DMS53 (cell line): ENCODE measurements at places on chromosomes 16 and 17.

DNA sequence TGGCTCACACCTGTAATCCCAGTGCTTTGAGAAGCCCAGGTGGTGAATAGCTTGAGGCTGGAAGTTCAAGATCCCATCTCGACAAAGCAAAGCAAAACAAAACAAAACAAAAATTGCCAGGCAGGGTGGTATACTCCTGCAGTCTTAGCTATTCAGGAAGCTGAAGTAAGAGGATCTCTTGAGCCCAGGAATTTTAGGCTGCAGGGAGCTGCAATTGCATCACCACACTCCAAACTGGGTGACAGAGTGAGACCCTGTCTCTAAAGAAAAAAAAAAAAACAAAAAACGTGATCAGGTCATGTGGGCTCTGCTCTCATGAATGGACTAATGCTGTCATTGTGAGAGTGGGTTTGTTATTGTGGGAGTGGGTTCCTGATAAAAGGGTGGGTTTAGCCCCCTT lies 409.1 kb downstream of the NPIPA7 start:
- DNase-seq: no peak

GRCh38 chr16:75792771-75793492 lies 66.6 kb upstream of the CPHXL start:
- DNase-seq: no peak

DNA sequence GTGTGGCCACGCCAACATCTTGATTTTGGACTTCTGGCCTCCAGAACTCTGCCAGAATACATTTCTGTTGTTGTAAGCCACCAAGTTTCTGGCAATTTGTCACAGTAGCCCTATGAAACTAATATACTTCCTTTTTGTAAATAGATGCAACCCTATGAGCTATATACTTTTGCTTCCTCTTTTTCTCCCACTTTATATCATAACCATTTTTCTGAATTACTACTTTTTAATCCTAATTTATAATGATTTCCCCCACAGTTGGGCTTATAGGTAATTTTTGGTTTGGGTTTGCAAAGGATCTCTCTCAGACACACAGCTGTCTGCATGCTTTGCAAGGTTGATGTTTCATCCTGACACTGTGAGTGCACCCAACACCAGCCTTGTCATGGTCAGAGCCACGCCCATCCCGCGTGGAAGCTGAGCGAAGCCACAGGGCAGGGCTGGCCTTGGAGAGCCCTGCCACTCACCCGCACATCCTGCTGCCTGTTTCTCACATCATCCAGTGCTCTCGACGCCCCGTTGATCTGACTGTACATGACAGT lies 5.8 kb downstream of the TRIM25 start:
- DNase-seq: peak; percentile 7

DNA sequence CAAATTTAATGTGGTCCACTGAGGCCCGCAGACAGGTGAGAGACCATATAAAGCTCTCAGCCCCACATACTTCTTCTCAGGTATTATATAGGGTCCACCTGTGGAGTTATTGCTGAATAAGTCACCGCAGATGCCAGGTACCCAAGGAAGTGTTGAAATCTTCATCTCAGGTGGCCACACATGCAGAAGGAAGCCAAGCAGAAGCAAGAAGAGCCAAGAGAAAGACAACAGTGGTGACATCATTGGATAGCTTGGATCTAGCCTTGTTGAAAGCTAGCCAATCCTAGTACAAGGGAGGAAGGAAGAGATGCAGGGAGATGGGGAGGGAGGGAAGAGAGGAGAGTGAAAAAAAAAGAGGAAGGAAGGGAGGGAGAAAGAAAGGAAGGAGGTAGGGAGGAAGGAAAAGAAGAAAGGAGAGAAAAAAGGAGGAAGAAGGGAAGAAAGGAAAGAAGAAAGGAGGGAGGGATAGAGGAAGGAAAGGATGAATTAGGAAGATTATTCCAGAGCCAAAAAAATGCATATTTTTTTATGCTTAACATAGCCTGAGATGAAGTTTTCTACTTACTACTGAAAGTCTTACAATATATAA lies 12.5 kb downstream of the ADAMTS18 start:
- no peak for DNase-seq

DNA sequence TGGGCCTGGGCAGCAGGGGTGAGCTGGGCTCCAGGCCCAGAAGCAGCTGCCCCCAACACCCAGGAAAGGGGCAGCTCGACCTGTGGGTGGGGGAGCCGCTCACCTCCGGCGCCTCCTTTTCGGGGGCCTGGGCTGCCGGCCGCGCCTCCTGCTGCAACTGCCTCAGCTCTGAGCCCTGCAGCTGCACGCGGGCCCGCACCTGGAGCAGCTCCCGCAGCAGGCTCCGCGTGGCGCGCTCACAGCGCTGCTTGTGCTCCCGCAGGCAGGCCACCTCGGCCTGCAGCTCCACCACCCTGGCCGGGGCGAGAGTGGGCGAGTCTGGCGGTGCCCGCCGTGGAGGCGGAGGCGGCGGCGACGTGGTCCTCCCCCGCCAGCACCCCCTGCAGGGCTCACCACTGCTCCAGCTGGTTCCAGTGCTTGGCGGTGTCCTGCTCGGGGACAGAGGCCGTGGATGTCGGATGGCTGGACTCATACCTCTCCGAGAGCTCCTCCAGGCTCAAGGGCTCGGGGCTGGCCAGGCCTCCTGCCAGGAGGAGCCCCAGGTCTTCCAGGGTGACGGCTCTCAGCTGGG lies 868 bp downstream of the CCDC154 start:
- DNase-seq: no peak

- DNase-seq: no peak
These were observed 11.2 kb upstream of the ANKRD40CL start for GRCh38 chr17:50778471-50778870.

- DNase-seq: no peak
These were observed 16.6 kb upstream of the TERF2 start for GRCh38 chr16:69402439-69402838.

GRCh38 chr17:4161967-4162305 lies 18.9 kb downstream of the CYB5D2 start:
- DNase-seq: peak; percentile 50

DNA sequence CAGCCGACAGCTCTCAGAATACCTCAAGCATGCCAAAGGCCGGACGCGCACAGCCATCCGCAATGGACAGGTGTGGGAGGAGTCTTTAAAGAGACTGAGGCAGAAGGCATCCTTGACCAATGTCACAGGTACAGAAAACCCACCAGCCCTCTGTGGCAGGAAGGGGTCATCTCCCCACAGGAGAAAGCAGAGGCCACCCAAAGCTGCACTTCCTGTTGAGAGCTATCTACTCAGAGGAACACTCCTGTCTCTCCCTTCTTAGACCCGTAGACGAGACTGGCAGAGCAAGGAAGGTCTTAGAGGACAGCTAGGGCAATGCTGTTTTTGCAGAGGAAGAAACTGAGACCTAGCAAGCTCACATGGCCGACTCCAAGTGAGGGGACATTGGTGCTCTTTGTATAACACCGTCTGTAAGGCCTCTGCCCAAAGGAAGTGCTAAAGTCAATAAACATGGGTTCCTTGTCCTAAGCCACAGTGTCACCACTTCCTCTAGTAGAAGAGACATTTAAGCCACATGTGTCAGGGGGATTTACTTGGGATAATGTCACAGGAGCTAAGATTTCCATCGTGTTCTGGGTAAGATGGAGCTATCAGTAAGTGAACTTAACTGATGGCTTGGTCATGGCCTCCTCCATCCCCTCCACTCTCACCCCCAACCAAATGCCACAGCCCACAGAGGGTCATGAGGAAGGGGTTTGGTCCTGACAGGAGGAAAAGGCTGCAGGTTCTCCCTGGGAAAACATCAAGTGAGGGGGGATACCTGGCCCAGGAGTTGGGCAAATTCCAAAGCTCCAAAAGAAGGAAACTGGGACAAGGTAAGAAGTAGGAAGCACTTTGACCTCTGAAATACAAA lies 9.4 kb downstream of the LPO start:
- DNase-seq: peak; percentile 18

DNA sequence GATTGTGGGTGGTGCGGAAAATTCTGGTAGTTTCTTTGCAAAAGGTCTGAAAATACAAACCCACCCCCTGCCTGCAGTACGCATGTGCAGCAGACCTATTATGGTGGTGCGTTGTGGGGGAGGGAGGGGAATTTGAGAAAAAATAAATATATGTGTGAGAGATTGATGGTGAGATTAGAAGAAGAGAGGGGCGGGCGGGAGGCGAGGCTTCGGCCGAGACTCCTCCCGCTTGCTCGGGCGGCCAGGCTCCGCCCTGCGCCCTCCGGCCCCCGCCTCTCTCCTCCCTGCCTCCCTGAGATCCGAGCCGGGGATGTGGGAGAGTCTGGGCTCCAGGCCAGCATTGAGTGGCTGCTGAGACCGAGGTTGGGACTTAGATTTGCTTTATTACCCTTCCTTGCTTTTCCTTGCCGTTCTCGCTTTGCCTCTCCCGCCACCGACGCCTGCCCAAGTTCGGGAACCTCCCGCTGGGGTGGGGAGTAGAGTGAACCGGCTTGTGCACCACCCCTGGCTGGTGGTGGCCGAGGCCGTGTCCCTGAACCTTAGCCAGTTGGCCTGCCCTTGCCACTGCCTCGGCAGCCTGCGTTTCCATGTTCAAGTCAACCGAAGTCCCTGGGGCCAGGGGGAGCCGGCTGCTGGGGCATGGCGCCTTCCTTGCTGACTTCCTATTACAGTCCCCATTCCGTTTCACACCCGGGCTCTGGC lies 956 bp upstream of the CHD3 start:
- peak; percentile 99 for DNase-seq

- no peak for DNase-seq
These were observed 47.7 kb upstream of the XYLT1 start for GRCh38 chr16:17518441-17518840.

DNA sequence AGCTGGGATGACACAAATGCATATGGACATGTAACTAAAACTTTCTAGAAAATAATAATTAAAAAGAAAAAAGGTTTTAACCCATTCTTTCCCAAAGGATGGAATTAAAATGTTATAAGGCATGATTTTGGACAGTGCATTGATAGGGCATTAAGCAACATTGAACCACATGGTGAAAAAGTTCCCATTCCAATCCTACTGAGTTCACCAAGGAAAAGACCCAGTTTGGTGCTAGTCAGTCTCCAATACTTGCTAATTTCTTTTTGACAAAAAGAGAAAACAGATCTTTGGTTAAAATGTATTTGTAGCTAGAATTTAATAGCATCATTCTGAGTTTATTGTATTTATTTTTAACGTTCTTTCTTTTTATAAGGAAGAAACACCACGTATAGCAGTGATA lies 28.1 kb downstream of the EMP2 start:
- no peak for DNase-seq

GRCh38 chr16:9340526-9341256 lies 249.2 kb downstream of the HAPSTR1 start:
- no peak for DNase-seq

DNA sequence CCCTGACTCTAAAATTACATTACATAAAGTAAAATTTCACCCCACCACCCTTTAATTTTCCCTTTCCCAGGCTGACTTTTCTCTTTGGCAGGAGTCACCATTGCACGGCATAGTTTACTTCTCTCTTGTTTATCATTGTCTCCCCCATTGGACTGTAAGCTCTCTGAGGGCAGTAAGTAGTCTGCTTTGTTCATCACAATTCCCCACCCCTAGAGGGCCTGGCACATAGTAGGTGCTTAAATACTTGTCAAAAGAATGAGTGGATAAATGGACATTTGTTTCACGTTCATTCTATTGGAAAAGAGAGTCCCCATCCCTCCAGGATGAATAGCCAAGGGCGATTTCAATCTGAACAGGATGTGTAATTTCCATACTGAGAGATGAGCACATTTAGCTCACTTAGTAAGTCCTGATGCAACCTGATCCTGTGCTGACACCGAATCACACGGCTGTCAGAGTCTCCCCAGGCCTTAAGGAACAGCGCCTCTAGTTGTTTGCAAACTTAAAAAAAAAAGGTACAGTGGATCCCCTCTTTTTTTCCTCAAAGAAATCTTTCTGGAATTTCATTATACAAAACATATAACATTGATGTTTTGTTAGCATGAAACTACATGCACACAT lies 54.0 kb downstream of the AKAP1 start:
- peak; percentile 21 for DNase-seq

DNA sequence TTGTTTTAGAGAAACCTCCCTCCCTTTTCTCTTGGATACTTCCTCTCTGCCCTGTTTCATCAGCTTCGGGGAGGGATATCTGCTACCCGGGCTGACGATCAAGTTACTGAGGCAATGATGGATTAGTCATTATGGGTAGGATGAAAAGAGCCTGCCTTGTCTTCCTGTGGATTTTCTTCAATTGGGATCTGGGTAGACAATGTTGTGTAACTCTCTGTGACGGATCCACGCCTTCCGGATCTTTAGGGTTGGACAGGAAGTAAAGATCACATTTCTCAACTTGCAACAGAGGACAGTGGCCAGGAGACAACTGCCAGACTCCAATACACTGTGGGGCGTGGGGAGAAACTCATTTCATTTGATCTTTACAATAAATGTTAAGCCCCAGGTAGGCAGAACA lies 11.3 kb upstream of the CHST6 start:
- DNase-seq: no peak

DNA sequence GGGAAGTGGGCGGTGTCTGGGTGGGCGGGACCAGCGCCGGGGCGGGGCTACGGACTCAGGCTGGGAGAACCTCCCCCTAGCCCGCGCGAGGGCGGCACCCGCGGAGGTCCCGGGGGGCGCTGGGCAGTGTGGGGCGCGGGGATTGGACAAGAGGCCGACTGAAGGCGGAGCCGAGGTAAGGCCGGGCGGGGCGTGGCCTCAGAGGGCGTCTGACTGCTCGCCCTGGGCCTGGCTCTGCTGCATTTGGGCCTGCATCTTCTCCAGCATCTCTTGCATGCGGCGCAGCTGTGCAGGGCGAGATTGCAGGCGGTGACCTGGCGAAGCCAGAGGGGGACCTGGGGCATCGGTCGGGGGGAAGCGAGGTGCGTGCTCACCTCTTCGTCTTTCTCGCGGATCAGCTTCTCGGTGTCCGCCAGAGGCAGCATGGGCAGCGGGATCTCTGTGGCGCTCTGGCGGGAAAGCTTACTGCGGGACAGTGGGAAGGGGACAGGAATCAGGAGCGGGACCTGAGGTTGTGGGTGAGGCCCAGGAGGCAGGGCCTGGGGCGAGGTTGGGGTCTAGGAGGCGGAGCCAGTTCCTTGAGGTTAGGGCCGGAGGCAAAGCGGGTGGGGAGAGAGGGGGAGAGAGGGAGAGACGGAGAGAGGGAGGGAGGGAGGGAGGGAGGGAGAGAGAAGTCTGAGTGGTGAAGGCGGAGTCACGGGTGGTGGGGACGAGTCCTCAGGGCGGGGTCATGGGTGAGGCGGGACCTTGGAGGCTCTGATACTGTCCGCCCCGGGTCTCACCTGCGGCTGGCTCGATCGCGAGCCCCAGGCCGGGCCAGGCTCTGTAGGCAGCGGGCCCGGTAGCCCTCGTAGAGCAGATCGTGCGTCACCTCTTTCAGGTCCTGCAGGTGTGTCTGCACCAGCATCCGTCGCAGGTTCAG lies 3.9 kb downstream of the SEPTIN1 start:
- DNase-seq: peak; percentile 99

- DNase-seq: peak; percentile 91
These were observed 7.0 kb upstream of the ZFHX3 start for GRCh38 chr16:73054813-73055482.
